ENCODE measurements at places on chromosomes 13 and 19.

- no peak for DNase-seq
These were observed 63.4 kb downstream of the EFNB2 start for GRCh38 chr13:106471957-106472543.

DNA sequence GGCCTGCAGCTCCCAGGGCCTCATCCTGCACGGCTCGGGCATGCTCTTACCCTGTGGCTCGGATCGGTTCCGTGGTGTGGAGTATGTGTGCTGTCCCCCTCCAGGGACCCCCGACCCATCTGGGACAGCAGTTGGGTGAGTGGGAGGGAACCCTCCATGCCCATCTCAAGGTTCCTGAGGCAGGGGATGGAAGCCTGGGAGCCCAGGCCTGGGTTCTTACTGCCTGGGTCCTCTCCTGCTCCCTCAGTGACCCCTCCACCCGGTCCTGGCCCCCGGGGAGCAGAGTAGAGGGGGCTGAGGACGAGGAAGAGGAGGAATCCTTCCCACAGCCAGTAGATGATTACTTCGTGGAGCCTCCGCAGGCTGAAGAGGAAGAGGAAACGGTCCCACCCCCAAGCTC, 3.2 kb downstream of the APLP1 start:
- DNase-seq = no peak

DNA sequence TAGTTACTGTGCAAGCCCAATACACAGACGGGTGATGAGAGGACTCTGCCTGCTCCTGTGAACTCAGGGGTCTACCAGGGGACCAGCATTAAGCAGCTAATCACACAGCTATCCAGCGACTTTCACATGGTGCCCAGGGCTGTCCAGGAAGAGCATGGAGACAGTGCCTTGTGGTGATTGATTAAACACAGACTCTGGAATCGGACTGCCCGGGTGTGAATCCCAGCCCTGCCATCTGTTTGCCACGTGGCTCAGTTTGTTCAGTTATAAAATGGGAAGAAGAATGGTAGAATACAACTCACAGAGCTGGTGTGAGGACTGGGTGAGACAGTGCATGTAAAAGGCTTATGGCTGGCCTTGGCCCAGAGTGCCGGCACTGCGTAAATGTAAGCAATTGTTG, 42.1 kb upstream of the NPAS1 start:
- DNase-seq = no peak

DNA sequence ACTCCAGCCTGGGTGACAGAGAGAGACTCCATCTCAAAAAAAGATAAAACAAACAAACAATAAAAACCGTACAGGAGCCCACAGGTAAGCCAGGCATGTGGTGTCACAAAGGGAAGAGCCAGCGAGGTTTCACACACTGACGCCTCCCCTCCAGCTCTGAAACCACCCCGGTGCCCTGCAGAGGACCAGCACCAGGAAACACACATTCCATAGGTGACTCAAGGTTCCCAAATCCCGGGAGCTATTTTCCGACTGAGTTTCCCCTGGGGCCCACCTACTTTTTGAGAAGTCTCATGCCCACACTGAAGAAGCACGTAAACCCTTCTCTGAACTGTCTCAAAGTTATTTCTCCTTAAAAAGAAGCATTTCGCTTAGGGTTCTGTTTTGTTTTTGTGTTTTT, 40.3 kb downstream of the RHPN2 start:
- DNase-seq = no peak

- no peak for DNase-seq
These were observed 111.4 kb downstream of the FRY start for GRCh38 chr13:32142956-32143375.

DNA sequence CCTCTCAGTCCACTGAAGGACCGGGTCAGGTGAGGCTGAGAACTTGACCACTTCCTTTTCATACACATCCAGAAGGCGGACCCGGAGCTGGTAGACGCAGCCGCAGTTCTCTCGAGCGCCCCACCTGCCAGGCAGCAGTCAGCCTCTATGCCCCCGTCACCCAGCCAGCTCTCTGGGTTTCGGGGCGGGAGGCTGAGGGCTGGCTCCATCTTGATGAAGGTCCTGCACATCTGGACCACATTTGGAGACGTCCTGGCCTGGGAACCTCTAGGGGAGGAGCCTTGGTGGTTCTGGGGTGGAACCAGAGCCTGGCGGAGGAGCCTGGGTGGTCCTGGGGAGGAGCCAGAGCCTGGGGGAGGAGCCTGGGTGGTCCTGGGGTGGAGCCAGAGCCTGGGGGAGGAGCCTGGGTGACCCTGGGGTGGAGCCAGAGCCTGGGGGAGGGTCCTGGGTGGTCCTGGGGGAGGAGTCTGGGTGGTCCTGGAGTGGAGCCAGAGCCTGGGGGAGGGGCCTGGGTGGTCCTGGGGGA, 14.3 kb downstream of the MRPS12 start:
- no peak for DNase-seq

GRCh38 chr13:44872751-44873150, 116.5 kb downstream of the NUFIP1 start:
- no peak for DNase-seq

- no peak for DNase-seq
These were observed 580.4 kb downstream of the UQCRFS1 start for GRCh38 chr19:28632371-28633080.

DNA sequence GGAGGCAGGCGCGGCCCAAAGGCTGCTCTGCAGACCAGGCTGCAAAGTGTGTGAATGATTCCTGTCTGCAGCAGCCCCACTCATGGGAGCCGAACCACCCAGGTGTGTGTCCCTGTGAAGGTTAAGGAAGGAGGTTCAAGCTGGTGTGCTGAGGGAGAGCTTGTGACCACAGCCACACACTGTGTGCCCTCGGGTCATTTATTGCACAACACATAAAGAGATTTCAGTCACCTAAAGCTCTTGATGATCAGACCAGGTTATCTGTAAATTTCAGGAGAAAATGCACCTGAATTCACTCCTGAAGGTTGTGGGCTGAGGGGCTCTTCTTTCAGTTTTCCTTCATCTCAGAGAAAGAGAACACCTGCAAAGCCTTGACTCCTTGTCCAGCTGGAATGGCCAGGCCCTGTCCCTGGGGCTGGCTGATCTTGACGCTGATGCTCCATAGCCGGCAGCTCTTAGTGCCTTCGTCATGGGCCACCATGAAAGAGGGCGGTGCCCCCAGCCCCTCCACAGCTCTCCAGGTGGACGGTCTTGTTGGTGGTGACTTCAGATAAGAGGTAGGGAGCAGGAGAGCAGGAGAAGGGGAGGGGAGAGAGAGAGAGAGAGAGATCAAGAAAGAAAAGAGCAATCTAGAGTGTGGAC, 110.8 kb upstream of the C1QTNF9B start:
- no peak for DNase-seq

Measured in erythroblast (primary cell).